Activated naive CD4-positive, alpha-beta T cell treated with anti-CD3 and anti-CD28 coated beads, Interleukin-2, amount 50 U/mL, for 72 hours (primary cell): ENCODE measurements at places on chromosomes 12 and 14.

DNA sequence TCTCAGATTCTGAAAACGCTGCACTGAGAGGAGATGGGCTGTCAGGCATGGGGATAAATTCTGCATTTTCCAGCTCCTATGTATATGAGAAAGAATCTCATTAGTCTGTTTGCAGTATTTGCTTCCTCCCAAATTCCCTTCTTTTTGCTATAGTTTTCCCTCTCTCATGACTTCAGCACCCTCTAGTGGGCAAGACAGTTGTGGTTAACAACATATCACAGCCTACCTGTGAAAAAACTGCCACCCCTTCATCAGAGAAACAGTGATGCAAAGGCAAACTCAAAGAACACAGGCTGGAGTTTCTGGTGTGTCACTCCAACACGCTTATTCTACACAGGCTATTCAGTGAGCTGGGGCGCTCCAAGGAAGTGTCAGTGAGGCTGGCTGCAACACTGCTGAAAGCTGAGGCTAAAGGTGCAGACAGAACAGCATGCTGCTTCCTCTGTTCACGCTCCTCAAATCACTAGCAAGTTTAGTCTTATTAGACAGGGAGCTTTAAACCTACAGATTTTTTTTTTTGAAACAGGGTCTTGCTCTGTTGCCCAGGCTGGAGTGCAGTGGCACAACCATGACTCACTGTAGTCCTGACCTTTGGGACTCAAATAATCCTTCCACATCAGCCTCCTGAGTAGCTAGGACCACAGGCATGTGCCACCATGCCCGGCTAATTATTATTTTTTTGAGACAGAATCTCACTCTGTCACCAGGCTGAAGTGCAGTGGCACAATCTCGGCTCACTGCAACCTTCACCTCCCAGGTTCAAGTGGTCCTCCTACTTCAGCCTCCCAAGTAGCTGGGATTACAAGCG lies 19.3 kb downstream of the ZC2HC1C start:
- DNase-seq, result peak; percentile 55

DNA sequence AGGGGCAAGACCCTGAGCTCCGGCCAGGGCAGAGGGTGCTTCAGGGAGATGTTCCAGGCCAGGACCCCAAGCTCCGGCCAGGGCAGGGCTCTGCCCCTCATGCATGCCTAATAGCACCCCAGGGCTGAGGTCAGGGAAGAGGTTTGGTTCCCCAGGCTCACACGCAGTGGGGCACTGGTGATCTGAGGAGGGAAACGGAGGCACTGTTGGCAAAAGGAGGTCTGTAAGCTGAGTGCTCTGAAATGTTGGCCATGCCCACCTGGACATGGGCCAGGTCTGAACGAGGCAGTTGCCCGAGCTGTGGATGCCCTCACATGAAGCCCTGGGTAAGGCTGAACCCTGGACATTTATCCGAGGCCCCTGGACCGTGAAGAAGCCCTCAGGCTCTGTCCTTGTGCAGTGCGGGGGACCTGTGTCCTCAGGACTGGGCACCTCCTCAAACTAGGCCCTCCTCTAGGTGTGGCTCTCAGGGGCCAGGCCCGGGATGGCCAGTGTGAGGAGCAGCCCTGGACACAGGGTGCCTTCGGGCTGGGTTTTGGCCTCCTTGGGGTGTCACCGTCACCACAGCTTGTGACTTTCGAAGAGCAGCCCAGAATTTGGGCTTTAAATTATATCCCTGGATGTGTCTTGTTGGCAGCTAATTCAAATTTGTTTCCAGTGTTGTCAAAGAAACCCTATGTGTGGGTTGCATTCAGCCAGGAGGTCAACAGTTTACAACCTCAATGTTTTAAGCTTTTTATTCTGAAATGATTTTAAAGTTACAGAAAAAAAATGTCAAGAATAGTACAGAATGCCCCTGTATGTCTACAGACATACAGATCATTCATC lies 66.8 kb downstream of the ADGRD1 start:
- DNase-seq, result no peak

GRCh38 chr12:131826097-131826928 lies 1.9 kb upstream of the MMP17 start:
- DNase-seq, result no peak

- DNase-seq, result no peak
Observed at GRCh38 chr12:94957006-94957405, 46.5 kb downstream of the NDUFA12 start.

DNA sequence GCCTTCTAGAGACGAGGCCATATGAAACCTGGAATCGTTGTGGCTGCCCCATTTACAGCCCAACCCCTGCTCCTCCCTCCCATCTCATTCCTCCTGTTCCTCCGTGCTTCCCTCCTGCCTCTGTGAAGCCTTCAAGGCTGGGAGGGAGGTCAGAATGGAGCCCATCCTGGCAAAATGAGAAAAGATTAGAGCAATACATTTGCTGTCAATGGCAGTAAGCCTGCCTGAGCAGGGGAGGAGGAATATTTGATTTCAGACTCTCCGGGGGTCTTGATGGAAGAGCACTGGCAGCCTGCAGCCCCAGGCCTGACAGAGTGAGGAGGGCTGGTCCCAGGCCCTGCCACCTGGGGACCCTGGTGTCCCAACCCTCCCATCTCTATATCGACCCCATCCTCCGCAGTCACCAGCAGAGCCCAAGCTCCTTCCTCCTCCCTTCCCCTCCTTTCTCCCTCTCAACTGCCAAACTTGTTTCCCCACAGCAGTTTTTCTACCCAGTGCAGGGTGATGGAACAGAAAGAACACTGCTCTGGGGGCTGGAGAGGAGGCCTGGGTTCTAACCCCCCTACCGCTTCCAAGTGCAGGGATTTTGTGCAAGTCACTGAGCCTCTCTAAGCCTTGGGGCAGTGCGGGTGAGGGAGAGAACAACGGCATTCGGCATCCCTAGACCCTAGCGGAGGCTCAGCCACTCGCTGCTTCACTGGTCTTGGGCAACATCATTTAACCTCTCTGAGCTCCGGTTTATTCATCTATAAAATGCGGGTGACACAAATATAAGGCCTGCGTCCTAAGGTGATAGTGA lies 16.0 kb upstream of the RACGAP1 start:
- no peak for DNase-seq

- no peak for DNase-seq
Observed at GRCh38 chr12:96015672-96016071, 19.5 kb upstream of the HAL start.

DNA sequence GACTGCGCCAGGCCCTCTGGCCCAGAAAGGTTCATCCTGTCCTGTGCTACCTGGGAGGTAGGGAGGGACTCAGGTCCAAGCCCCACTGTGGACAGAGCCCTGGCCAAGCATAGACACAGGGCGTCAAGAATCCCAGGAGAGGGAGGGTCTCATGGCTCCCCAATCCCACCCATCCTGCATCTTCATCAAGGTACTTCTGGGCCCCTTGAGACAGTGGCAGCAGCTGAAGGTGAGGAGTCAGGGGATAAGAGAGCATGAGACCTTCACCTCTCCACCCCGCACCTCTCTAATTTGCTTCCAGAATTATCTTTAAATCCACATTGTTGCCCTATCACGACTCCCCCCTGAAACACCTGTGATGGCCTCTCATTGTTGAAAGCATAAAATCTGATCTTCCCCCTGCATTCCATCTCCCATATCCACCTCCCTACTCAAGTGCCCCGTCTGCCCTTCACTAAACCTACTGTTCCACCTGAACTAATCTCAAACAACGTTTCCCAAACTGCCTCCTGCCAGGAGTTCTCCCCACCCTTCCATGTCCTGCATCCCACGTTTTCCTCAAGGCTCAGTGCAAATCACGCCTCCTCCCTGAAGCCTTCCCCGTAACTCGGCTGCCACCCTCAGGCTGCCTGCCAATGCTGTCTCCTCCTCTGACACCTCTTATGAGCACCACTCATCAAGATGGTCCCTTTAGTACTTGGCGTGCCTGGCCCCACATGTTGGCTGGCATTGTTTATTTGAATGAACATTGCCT lies 27.1 kb downstream of the KRT18 start:
- DNase-seq, result no peak

- DNase-seq, result no peak
Observed at GRCh38 chr12:3921526-3921925, 48.3 kb upstream of the PARP11 start.

DNA sequence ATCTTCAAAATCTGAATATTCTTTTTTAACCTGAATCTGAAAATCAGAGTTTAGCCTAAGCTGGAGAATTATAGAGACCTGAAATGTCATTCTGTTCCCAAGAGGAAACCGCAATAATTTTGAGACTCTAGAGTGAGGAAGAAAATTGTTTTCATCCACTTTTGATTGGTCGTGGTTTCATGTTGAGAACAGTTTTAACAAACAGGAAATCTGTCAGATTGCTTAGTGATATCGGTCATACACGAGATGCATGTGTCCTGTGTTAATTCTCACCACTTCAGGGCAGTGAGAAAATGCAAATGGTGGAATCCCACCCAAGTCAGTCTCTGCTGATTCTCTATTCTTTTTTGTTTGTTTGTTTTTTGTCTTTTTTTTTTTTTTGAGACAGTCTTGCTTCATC lies 1498.5 kb upstream of the TMEM132C start:
- no peak for DNase-seq

DNA sequence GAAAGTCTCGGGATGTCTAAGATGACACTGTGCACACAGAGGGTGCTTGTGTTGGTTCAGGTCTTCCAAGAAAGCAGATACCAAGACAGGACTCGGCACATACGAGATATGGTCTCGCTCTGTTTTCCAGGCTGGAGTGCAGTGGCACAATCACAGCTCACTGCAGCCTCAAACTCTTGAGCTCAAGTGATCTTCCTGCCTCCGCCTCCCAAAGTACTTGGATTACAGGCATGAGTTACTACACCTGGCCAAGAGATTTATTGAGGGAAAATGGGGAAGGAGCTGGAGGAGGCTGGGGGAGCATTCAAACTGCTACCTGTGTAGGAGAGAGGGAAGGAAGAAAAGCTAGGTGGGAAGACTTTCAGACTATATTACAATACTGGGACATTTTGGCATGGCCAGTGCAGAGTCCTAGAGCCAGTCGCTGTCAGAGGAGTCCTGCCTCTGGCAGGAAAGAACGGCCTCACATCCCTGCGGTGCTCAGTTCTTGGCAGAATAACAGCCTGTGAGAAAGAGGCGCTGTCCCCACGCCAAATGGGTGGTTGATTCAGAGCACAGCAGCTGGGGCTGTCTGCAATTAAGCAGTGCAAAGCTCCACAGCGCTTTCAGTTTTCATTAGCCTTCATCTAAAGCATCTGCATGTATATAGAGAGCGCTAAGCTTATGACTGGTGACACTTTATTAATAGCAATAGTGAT lies 18.3 kb downstream of the SLC17A8 start:
- no peak for DNase-seq

- no peak for DNase-seq
Observed at GRCh38 chr12:77745624-77746023, 85.1 kb upstream of the NAV3 start.

DNA sequence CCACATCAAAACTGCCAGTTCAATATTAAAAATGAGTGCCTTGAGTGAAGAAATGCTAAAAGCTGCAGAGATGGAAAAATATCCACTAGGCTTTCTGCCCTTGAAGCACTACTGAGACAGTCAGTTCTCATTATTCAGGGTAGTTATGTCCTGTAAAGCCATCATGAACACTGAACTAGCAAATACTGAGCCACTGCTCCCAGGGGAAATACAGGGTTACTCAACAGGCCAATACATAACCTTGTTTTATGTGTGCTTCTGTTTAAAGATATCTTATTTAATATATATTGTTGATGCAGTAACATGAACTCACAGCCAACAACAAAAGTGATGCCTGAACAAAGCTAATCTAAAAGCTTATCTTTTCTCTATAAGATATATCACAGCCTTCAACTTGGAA lies 3.3 kb downstream of the RAD52 start:
- no peak for DNase-seq

GRCh38 chr14:84127495-84127894 lies 1402.4 kb upstream of the FLRT2 start:
- DNase-seq, result no peak

GRCh38 chr12:318759-319515 lies 56.3 kb upstream of the SLC6A13 start:
- no peak for DNase-seq
